ENCODE measurements at places on chromosomes 12 and 14.

- no peak for DNase-seq
Observed at GRCh38 chr12:46896680-46897079, 70.9 kb upstream of the SLC38A4 start.

GRCh38 chr12:51911788-51912711 lies 4.7 kb downstream of the ACVRL1 start:
- DNase-seq: no peak

DNA sequence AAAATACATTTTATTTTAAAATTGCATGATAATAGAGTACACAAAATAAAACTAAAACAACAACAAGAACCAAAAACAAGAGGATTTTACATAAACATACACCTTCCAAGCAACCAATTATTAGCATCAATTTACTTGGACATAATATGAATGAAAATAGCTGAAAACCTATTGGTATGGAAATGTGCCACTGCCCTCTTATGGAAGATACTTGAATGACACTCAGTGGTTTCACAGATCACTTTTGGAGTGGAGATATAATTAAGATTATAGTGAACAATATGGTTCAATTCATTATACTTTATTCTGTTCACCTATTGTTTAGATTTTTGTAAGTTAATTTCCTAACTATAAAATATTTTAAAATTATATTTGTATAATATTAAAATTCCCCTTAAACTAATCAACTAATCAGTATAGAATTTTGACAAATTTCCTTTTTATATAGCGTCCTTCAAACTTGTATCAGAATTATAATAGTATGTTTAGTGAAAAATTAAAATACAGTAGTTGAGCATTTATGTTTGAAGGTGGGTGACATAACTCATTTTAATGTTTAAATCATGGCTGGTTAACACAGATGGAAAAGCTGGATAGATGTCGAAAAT lies 70.1 kb downstream of the SLC6A15 start:
- DNase-seq: no peak

- DNase-seq: no peak
Observed at GRCh38 chr14:37411079-37411735, 183.8 kb downstream of the FOXA1 start.

- no peak for DNase-seq
Observed at GRCh38 chr12:16119618-16120415, 157.7 kb downstream of the SLC15A5 start.

- no peak for DNase-seq
Observed at GRCh38 chr14:53620890-53621289, 335.7 kb downstream of the BMP4 start.

- no peak for DNase-seq
Observed at GRCh38 chr14:54709444-54709843, 142.5 kb downstream of the SAMD4A start.

GRCh38 chr14:50823051-50823761 lies 7.8 kb downstream of the NIN start:
- peak; percentile 49 for DNase-seq

DNA sequence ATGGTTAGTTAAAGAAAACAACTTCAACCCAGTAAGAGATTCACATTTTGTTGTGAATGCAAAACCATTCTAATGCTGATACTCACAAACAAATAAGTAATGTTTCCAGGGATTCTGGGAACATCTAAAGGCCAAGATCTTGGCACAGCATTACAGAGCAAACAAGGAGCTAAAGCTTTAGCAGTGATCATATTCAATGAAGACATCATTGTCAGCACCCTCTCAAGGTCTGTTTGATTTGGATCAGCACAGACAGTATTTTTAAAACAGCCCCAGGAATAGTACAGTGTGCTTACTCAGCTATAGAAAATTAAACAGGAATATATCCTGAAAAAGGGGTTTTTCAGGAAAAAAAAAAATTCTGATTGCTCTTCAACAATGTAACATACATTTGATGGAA lies 71.4 kb downstream of the TMEM260 start:
- no peak for DNase-seq

DNA sequence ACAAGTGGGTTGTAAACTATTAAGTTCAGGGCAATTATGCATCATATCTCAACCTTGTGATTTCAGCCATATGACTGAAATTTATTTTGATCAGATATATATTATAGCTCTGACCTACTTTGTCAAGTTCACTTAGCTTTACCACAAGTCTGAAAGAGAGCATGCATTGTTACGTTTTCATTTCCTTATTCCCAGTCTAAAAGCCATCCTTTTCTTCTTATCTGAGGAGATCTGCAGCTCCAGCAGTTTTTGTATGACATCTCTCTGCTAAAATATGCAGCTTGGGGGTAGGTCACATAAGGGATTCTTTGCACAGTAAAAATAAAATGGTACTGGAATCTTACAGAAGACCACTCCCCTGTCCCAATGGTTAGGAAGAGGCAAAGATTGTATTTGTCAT lies 1682.8 kb upstream of the FLRT2 start:
- DNase-seq: no peak

GRCh38 chr12:4505376-4505986 lies 33.2 kb upstream of the RAD51AP1 start:
- DNase-seq: no peak

- no peak for DNase-seq
Observed at GRCh38 chr12:114403690-114404066, 2.3 kb downstream of the TBX5 start.

DNA sequence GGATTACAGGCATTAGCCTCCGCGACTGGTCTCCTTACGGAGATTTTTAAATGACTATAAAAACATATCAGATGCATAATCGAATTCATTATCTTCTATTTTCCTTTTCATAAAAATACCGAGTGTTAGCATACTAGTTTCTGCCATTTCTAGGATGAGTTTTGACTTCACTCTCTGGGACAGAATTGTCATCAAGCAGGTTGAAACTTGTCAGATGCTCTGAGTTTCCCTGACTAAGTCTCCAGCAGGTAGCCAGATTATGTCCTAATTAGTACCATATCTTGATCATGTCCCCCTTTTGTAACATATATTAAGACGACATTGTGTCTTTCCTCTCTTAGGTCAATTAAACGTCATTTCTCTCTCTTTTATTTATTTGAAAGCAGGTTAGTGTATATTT lies 103.5 kb upstream of the RASSF8 start:
- no peak for DNase-seq

GRCh38 chr14:103738701-103739451 lies 23.3 kb downstream of the ZFYVE21 start:
- no peak for DNase-seq

- no peak for DNase-seq
Observed at GRCh38 chr12:121845701-121846100, 13.0 kb downstream of the HPD start.

DNA sequence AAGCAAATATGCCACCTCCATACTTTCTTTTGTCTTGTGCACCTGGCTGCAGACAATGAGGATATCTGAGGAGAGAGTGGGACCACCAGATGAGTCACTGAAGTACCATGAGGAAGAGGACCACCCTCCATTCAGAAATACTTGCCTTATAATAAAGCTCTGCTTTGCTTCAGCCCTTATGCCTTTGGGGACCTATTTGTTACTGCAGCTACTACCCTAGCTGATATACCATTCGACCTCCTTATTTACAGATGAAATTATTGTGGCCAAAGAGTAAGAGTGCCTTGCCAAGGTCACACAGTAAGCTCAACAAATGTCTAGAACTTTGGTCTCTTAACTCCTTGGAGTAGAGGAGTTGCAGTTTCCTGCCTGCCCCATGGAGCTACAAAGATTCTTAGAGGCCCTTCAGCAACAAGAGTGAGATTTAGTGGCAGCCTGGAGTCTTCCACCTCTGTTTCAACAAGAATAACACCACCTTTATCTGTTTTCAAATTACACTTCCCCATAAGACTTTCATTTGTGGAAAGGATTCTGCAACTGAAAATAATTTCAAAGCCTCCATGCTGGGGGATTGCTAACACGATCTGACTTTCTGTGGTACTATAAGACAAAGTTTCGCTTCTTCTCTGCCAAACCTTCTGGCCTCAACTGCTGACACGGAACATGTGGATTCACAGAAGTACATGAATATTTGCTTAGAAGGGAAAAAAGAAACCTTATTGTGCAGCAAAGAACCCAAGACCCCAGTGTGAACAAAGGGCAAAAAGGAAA lies 3.6 kb downstream of the CMKLR1 start:
- no peak for DNase-seq

DNA sequence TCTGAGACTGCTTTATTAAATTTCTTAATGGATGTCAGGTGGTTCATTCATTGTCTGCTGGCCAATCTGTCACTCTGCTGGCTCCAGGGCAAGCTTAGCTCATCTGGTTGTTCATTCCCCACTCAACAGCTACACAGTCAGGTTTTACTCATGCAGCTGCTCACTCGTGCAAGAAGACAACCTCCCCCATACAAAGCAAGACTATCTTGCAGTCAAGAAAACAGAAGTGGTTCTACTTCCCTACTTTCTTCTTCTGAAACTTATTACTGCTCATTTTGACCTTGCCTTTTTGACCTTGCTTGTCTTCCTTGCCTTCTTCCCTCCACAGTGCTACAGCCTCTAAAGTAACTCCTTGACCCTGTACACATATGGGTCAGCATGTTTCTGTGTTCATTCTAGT lies 277.9 kb downstream of the SSPN start:
- DNase-seq: no peak

DNA sequence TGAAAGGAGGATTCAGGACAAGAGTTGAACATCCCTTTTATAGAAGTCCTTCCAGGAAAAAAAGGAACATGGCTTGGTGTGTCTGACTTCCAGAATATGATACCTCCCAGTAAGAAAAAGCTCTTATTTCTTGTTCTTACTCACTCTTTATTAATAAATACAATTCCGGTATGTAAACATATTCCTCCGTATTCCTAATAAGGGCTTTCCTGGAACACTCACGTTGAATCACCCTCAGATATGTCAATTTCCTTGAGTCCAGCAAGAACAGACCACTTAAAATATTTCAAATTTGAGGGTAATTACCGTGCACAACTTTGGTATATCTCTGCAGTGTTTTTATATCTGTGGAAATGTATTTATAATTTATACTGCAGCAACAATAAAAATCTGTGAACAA lies 385.6 kb downstream of the SYT1 start:
- DNase-seq: no peak

DNA sequence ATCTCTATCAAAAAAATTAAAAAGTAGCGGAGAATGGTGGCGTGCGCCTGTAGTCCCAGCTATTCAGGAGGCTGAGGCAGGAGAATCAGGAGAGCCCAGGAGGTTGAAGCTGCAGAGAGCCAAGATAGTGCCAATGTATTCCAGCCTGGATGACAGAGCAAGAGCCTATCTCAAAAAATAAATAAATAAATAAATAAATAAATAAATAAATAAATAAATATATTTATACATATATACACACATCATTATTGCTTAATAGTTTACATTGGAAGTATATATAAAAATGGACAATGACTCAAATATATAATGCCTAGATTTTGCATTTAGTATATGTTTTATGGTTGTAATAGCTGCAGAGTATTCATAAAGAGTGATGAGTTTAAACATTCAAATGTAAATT lies 53.1 kb downstream of the TOGARAM1 start:
- no peak for DNase-seq

- DNase-seq: no peak
Observed at GRCh38 chr12:133203344-133204263, 22.3 kb downstream of the ZNF268 start.

DNA sequence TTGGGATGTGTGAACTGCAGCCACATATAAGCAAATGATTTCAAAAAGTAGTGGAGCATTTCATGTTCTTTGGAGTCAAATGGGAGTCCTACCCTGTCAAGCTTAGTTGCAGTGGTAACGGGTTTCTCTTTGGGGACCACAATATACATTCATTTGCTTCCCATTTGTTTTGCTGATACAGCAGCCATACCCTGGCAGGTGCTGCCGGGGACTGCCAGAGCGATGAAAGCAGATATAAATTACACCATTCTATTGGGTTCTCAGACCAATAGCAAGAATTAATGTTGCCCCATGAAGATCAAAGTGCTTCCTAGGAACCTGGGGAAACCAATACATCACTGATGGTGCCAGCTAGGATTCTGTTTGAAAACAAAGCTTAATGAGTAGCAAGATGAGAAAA lies 1621.5 kb upstream of the FLRT2 start:
- DNase-seq: no peak

GRCh38 chr12:115507951-115508722 lies 769.4 kb downstream of the MED13L start:
- DNase-seq: no peak

DNA sequence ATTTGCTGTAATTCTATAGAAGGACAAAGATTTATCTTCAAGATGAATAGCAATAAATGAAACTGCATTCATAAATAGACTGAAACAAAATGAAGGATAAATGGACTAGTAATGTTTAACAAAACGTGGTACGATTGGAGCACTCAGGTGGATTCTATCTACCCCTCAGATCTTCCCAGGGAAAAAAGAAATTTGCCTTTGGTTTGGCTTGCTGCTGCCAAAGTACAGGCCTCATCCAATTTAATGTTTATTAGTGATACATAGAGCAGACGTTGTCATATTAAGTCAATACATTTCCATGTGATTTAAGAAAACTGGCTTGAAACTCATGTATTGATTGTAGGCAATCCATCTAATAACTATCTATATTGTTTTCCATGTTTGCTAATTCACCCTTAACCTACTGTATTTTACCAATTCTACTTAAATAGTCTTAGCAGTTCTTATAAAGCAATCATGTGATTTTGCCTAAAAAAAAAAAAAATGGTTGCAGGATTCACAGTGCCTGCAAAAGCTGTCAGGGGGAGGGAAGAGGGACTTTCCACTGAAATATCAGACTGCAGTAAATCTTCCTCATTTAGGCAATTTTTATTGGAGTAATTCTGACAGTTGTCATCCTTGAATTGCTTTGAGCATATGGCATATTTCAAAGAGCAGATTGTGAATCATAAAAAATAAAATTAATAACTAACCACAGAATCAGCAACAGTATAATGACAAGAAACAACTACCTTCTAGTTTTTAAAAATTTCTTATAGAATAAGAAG lies 242.2 kb upstream of the NPAS3 start:
- DNase-seq: no peak

GRCh38 chr12:119699199-119699760 lies 31.3 kb downstream of the PRKAB1 start:
- no peak for DNase-seq

DNA sequence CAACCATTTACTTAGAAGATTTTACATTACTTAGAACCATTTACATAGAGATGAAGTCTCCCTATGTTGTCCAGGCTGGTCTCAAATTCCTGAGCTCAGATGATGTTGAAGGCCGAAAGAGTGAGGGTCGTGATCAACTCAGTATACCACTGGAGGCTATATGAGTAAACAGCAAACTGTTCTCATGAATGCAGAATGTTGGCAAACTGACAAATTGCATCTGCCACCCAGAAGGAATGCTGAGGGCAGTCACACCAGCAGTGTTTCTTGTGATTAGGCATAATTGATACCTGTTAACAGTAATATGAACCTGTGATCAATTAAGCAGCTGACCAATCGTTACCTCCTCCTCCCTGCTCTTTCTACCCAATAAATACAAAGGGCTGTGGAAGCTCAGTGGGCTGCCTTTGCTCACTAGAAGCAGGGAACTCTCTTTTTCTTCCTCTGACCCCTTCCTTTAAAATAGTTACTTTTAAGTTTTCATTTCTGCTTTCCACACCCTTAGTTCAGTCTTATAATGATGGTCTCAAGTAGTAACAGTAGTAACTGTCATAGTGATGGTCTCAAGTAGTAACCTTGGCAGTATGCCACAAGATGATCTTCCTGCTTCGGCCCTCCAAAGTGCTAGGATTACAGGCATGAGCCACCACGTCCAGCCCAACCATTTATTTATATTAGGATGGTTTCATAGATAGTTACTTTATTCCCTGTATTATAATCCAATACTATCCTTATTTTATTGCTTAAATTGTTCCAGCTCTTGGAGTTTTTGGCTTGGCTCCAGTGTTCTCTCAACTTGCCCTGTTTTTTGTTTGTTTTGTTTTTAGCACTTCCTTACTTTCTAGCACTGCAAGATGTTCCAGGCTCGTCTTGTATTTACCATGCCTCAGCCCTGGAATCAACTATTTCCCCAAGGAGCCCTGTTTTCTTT lies 25.8 kb downstream of the LIMA1 start:
- no peak for DNase-seq

All from activated CD4-positive, alpha-beta T cell treated with anti-CD3 and anti-CD28 coated beads for 48 hours (primary cell).